ENCODE measurements at places on chromosomes 2 and 18.

- DNase-seq: no peak
These were observed 70.9 kb downstream of the AAK1 start for GRCh38 chr2:69572641-69573040.

DNA sequence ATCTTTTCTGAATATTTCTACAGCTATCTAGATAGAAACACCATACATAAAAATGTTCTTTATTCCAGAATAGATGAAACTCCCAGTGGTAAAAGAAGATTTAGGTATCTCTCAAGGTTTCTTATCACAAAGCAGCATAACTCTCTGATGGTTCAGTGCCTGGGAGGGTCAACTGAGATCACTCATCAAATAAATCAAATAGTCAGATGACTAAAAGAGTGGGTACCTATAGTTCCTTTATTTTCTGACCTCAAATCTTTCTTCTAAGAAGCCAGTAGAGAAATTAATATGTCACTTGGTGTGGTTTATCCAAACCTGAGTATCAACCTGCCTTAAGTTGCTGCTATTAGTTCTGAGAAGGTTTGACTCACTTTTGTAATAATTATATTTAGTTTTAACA lies 120.9 kb downstream of the TMEFF2 start:
- DNase-seq: no peak

DNA sequence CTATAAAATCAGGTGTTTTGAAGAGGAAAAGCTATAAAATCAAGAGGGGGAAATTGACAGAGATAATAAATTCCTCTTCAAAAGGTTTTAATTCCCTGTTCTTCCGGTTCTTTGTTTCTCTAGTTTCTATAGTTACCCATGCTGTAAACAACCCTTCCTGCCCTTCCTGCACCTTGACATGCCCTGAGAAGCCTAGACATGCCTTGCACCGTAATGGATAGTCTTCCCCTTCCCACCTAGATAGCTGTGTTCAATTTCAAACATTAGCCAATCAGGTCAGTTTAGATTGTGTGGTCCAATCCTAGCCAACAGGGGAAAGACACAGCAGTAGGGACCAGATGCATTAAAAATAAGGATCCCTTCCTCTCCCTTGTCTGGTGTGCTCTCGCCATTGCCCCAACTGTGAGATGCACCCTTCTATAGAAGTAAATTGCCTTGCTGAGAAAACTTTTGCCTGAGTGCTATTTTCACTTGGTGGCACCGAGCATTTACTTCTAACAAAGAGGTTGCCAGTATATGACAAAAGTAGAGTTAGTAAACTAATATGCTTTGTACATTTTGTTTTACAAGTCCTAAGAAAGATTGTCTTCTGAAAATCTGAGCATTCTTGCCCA lies 27.1 kb downstream of the SULT1C4 start:
- no peak for DNase-seq

GRCh38 chr2:84901593-84902120 lies 3.8 kb upstream of the TMSB10 start:
- no peak for DNase-seq

DNA sequence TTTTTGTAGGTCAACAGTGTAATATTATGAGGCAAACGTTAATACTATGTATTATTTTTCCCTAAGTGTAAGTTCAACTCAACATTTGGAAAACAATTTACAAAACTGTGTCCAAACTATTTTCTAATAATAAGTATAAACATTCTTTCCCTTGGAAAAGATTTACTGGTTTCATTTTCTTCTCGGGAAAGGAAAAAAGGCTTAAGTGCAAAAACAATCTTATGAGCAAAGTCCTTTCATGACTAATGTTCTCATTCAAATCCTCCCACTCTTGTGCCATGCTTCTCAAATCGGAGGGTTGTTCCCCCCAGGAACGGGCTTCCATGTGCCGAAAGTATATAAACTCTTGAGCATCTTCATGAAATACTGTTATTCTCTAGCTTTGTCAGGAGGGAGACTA lies 19.8 kb upstream of the L3MBTL4 start:
- no peak for DNase-seq

DNA sequence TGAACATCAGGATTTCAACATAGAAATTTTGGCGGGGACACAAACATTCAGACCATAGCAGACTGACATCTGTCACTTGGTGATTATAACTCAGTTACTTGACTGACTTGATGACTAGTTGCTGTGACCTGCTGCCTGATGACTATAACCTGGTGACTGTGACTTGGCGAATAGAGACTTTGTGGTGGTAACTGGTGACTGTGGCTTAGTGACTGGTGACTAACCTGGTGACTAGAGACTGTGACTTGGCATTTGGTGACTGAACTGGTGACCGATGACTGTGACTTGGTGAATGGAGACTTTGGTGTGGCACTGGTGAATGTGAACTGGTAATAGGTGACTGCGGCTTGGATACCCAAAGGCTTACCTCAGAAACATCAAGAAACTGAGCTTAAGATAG lies 563.1 kb upstream of the FAM98A start:
- DNase-seq: no peak

- no peak for DNase-seq
These were observed 112.2 kb upstream of the NABP1 start for GRCh38 chr2:191565647-191566198.

- no peak for DNase-seq
These were observed 70.9 kb downstream of the PIEZO2 start for GRCh38 chr18:11078491-11078890.

- DNase-seq: no peak
These were observed 520.9 kb downstream of the CPS1 start for GRCh38 chr2:211077216-211077767.

GRCh38 chr2:38217401-38218188 lies 141.6 kb upstream of the CYP1B1 start:
- no peak for DNase-seq

- DNase-seq: no peak
These were observed 102.9 kb downstream of the BCL2 start for GRCh38 chr18:63216516-63217311.

GRCh38 chr2:59395119-59395518 lies 1154.0 kb upstream of the FANCL start:
- no peak for DNase-seq

DNA sequence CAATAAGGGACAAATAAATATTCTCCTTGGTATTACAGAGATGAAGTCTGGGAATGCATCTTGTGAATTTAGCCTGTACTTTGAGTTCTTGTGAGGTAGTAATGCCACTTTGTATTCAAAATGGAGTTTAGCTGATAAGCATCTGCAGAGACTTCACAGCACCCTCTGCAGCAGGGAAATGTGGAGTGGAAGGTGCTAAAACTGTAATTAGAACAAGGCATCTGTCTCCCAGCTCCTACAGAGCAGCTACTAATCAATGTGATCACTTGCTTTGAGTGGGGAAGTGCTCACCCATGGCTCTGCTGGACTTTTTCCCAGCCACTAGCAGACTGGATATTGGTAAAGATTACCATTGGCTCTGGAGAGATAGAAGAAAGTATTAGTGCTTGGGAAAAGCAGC lies 56.2 kb upstream of the TMEFF2 start:
- DNase-seq: no peak

GRCh38 chr18:10530002-10530401 lies 4.2 kb downstream of the NAPG start:
- no peak for DNase-seq

- DNase-seq: no peak
These were observed 36.4 kb downstream of the TACR1 start for GRCh38 chr2:75162897-75163296.

DNA sequence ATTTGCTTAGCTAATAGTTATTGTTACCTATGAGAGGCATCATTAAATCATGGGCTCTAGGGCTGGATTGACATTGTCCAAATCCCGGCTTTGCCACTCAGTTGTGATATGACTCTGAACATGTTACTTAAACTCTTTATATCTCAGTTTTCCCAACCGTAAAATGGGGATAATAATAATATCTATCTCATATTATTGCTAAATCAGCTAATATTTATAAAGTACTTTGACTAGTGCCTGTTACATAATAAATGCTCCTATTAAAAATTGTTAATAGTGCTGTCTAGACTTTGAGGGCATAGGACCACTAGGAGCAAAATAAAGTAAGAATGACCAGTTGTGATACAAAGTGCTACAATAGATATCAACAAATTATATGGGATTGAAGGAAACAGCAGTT lies 376.3 kb upstream of the FIGN start:
- DNase-seq: no peak

GRCh38 chr2:170106102-170106840 lies 71.7 kb upstream of the MYO3B start:
- no peak for DNase-seq

- DNase-seq: no peak
These were observed 191.9 kb upstream of the TCF4 start for GRCh38 chr18:55779691-55780585.

DNA sequence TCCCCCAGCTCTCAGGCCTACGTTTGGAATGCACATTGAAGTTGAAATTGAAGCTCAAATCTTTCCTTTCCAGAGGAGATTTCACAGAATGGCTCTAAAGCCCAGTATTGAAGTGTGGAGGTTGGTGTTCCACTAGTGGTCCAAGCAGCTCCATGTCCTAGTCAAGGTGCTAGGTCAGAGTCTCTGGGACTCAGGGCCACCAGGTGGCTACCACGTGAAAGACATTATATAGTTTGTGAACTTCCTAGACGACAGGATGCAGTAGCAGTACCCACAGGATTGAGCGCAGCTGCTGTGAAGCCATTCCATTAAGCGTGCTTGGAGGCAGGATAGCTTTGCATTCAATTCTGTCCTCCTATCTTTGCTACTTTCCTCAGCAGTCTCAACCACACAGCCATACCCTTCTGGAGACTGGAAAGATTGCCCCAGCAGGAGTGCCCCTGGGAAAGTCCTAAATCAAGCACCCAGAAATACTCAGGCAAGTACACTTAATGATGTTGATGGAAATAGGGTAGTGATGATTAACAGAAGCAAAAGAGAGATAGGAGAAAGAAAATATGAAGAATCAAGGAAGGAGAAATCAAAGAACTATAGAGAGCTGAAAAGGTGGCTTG lies 4.7 kb upstream of the TGFA start:
- no peak for DNase-seq

GRCh38 chr2:85288244-85288725 lies 39.5 kb downstream of the TGOLN2 start:
- DNase-seq: no peak

DNA sequence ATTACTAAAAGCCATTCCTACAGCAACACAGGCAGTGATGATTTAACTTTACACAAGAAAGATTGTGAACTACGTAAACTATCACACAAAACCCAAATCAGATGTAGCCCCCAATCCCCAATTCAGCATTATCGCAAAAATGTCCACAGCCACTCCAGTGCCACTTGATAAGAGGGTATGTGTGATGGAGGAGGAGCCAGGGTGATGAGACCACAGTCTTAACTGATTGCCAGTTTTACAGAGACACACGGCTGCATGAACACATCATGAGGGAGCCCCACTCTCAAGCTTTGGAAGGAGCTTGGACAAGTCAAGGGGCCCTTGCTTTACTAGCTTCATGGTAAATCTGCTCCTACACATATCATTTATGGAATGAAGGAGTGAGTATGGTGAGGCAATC lies 116.0 kb downstream of the FAM161A start:
- no peak for DNase-seq

DNA sequence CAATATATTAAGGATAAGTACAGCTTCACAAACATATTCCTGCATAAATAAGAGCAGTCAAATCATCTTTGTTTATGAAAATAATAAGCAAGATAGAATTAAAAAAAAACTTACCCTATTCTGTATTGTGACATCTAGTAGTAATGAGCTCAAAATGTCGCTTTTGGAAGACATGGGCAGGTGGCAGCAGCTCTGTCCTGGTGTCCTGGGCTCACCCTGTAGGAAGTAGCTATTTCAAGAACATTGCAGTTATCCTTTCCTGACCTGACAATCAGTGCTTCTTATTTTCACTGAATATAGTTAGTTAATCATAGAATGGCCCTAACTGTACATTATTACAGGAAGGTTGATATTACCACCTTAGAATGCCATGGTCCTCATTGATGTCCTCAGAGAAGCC lies 229.1 kb downstream of the BABAM2 start:
- no peak for DNase-seq

- DNase-seq: peak; percentile 31
These were observed 97.2 kb downstream of the INSIG2 start for GRCh38 chr2:118185210-118186109.

- DNase-seq: no peak
These were observed 87.4 kb upstream of the KLF7 start for GRCh38 chr2:207252979-207253645.

GRCh38 chr2:200625958-200626363 lies 40.1 kb downstream of the AOX1 start:
- DNase-seq: no peak

DNA sequence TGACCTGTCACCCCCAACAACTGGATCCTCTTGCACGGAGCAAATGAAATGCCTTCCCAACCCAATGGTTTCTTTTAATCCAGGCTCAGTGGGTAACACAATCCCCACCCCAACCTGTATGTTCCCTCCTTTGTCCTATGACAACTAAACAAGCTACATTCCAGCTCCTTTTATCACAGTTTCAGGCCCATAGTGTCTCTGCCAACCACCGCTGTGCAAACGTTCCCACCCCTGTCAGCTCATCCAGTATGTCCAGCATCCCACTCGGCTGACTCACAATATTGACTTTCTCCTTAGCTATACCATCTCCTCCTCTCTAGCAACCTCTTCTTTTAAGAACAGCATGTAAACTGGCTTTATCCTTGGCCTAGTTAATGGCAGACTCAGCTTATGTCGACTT lies 117.9 kb upstream of the PPP1CB start:
- DNase-seq: no peak

GRCh38 chr2:60318544-60318943 lies 234.9 kb downstream of the BCL11A start:
- no peak for DNase-seq

- DNase-seq: no peak
These were observed 14.7 kb downstream of the MC2R start for GRCh38 chr18:13900633-13901032.

DNA sequence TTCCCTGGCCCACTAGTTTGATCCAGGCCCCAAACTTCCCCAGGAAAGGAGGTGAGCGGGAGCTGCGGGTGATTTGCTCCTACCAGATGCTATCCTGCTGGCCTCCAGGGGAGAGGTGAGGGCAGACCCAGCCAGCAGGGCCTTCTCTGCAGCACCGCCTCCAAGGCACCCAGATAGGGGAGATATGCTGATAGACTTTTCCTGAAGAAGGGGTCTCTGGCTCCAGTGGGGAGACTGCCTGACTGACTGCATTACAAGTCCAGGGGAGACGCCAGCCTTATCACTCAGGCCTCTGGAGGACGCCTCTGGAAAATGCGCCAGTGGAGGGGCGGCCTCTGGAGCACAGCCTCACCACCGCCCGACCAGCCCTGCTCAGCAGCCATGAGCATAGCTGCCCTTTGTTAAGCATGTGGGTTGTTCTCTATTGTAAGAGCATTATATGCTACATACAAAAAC lies 60.6 kb upstream of the SMAD7 start:
- no peak for DNase-seq
